CD14-positive monocyte (primary cell): ENCODE measurements at places on chromosomes 5 and 9. TPM values are rescaled to one million over a fixed set of nuclear protein-coding genes. Genes with fewer than 3 reads are reported as not detected.

Gene HSPA4
- 27.7 TPM for polyA plus RNA-seq

Gene LRRC19
- polyA plus RNA-seq: not detected

Gene CDH6
- not detected for polyA plus RNA-seq

Gene PCDHGA8
- not detected for polyA plus RNA-seq

Gene SPINK1
- not detected in 2 replicates for polyA plus RNA-seq

Gene OR4F3
- polyA plus RNA-seq: not detected

Gene GLRA1
- not detected in 2 replicates for polyA plus RNA-seq

Gene MAMDC4
- polyA plus RNA-seq: not detected

Gene PCDHB4
- not detected for polyA plus RNA-seq

Gene SLC1A3
- polyA plus RNA-seq: 1.2 TPM

Gene SELENOP
- polyA plus RNA-seq: not detected

Gene PCDHB13
- not detected for polyA plus RNA-seq

Gene BTNL3
- not detected for polyA plus RNA-seq

Gene PDE8B
- polyA plus RNA-seq: 0.11 TPM

Gene TGFBI
- polyA plus RNA-seq: 547 and 565 TPM in 2 replicates

Gene TSSK1B
- polyA plus RNA-seq: not detected
